ENCODE measurements at places on chromosomes 1 and 21.

DNA sequence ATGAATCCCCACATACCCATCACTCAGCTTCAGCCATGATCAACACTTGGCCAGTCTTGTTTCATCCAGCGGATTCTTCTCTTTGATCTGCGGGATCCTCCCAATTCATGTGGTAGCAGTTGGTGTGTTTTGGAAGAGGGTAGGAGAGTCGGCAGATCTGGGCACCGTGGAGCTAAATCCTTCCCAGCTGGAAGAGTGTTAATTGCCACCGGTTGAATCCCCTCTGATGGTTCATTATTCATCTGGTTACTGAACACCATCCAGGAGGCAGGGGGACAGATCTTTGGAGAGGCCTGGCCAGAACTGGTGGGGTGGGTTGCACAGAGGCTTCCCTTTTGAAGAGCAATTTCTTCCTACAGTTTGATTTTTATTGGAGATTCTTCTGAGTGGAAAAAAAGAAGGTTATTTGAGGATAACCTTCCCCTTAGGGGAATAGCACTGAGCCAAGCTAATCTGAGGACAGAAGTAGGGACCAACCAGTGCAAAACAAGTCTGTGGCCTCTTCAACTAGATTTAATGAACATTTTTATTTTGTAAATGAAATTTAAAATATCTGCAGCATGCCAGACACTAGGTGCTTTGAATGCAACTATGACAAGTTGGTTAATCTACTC is 8.1 kb downstream of the NFASC start:
- DNase-seq: no peak

GRCh38 chr1:48740621-48741020 is 36.1 kb downstream of the BEND5 start:
- DNase-seq: no peak

- no peak for DNase-seq
Observed at GRCh38 chr1:110872366-110872744, 593 bp upstream of the CD53 start.

GRCh38 chr1:70324683-70325082 is 29.8 kb downstream of the ANKRD13C start:
- DNase-seq: no peak

DNA sequence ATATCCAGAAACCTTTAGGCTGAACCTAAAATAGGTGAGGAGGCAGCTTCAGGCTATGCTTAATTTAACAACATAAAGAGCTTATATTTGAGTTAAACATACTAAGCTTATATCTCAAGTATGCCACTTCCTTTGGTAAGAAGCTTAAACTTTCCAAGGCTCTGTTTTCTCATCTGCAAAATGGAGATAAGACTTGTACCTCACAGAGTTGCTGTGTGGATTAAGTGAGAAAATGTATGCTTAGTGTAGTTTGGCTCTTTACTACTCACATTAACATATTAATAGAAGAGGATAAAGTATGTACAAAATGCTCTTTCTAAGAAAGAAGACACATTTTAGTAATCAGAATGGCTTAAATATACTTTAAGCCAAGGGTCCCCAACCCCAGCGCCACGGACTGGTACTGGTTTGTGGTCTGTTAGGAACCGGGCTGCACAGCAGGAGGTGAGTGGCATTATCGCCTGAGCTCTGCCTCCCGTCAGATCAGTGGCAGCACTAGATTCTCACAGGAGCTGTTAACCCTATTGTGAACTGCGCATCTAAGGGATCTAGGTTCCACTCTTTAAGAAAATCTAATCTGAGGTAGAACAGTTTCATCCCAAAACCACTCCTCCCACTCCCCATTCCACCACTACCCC is 77.2 kb downstream of the HS2ST1 start:
- DNase-seq: no peak

- no peak for DNase-seq
Observed at GRCh38 chr21:27306206-27306605, 339.3 kb upstream of the ADAMTS5 start.

DNA sequence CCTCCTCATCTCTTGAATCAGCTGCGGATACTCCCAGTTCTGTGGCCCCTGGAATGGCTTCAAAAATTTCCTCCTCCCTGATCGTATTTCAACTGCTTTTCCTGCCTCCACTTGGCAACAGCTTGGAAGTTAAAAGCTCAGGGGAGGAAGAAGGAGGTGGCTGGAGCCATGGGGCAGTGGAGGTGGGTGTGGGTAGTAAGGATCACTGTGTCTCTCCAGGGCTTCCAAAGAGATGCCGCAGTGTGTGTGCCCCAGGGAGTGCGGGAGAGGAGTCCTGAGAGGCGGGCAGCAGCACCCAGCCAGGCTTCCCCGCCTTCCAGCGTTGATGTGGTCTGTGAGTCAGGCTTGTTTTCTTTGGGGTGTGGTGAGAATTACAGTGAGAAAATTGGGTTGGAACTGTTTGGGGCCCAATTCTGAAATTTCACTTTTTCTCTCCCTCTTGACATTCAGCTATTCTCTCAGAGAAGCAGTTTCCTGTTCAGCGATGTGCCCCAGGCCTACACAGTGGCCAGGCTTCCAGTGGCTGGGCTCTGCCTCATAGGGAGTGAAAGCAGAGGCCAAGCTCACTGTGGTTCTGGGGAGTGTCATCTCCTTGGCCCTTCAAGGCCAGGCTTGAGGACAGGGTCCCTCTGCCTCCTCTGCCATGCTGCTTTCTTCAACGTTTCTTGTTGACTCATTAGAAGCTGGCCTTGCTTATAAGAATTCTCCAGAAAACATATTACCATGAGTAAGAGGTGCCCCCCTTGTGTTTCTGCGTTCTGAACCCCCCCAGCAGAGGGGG is 69.0 kb downstream of the PGM1 start:
- no peak for DNase-seq

- peak; percentile 51 for DNase-seq
Observed at GRCh38 chr21:25573409-25574206, 33.7 kb downstream of the MRPL39 start.

GRCh38 chr21:44295163-44295573 is 4.7 kb upstream of the PFKL start:
- no peak for DNase-seq

DNA sequence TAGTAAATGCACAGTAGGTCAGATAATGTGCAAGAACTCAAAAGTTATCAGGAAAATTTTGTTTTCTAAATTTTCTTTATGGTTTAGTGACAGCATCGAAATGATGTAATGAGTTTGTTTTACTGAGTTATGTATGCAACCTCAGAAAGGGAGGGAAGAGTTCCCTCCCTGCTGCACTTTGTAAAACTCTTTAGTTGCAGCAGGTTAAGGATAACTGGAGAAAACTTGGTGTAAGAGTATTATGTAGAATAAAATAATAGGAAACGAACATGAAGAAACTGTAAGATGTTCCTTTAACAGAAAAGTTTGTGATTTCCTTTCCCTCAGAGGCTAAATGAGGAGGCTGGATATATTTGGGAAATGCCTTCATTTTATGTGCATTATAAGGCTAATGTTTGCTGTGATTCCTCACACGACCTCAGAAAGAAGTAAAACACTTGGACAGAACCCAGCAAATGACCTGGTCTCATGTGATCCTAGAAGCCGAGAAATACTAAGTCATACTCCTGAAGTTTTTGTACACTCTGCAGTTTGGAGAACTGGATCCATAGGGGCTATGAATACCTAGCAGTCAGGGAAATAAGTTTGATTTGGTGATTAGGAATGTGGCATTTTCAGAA is 35.4 kb downstream of the ADGRL2 start:
- no peak for DNase-seq

GRCh38 chr21:21688889-21689288 is 690.7 kb downstream of the NCAM2 start:
- DNase-seq: no peak

DNA sequence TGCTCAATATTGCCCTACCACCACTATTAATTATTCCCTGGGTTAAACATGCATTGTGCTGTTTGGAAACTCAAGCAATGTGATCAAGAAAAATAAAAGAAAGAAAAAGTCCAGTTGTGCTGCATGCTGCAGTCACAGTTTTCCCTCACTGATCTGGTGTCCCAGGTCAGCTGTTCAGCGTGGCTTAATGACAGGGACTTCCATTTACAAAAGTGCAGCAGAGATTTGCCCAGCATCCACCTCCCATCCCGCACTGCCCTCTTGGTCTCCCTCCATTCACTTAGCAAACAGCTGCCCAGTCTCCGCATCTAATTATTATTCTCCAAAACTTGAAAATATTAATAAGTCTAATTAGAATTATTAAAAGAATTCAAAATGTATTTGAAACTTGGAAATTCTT is 2.0 kb upstream of the OR2T4 start:
- DNase-seq: no peak

GRCh38 chr1:64941461-64942117 is 24.8 kb downstream of the JAK1 start:
- no peak for DNase-seq

- peak; percentile 86 for DNase-seq
Observed at GRCh38 chr1:183470147-183470960, 1.9 kb upstream of the SMG7 start.

DNA sequence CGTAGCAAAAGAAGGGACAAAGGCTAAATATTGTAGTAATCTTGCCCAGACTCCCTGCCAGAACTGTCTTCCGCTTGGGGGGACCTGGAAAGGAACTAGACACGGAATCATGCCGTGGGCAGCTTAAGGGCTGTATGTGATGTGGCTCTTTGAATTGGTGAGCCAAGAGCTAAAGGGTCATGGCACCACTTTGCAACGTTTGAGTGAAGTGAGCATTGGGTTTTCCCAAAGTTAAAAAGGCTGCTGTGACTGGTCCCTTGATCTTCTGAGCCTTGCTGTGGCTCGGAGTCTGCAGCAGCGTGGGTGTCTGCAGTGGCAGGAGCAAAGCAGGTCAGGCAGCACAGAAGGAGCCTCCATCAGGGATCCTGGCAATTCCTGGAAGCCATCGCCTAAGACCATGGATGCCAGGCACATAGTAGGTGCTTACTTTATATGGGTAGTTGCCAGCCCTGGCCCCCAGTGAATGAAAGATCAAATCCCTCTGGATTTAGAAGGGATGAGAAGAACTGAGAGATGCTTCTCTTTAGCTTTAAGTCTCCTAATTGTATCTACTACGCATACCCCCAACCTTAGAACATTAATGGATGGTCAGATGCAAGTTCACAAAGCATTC is 1.8 kb downstream of the SMYD2 start:
- DNase-seq: no peak

GRCh38 chr1:43454270-43455011 is 710 bp upstream of the HYI start:
- DNase-seq: no peak

- no peak for DNase-seq
Observed at GRCh38 chr21:36700971-36701755, 2.2 kb downstream of the SIM2 start.

Measured in activated CD8-positive, alpha-beta memory T cell treated with anti-CD3 and anti-CD28 coated beads for 4 hours (primary cell).